Activated CD4-positive, alpha-beta T cell treated with anti-CD3 and anti-CD28 coated beads for 36 hours (primary cell): ENCODE measurements at places on chromosomes 3 and 15. TPM values are rescaled to one million over a fixed set of nuclear protein-coding genes. Genes with fewer than 3 reads are reported as not detected.
A peak's percentile ranks its signal among the peaks of the same experiment; 100 is the strongest.

GRCh38 chr3:22923711-22924110, 279.4 kb upstream of the UBE2E2 start:
- no peaks in the 10 kb centered on the region for H3K4me1 ChIP-seq
- no peak overlapping the region for H3K27ac ChIP-seq
- H3K27me3 ChIP-seq: no peaks in the 10 kb centered on the region
- no peaks in the 10 kb centered on the region for H3K36me3 ChIP-seq

DNA sequence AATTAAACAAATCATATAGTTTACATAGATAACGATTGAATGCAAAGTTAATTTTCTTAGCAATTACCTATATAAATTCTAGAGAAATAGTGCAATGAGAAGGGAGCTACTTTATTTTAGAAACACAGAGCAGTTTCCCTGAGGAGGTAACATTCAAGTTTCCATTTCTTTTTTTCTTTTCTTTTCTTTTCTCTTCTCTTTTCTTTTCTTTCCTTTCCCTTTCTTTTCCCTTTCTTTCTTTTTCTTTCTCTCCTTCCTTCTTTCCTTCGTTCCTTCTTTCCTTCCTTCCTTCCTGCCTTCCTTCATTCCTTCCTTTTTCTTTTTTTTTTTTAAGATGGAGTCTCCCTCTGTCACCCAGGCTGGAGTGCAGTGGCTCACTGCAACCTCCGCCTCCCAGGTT, 417.3 kb downstream of the NLGN1 start:
- H3K4me3 ChIP-seq: no peak overlapping the region
- no peak overlapping the region for H3K27ac ChIP-seq
- no peaks in the 10 kb centered on the region for H3K4me1 ChIP-seq
- no peaks in the 10 kb centered on the region for H3K36me3 ChIP-seq

DNA sequence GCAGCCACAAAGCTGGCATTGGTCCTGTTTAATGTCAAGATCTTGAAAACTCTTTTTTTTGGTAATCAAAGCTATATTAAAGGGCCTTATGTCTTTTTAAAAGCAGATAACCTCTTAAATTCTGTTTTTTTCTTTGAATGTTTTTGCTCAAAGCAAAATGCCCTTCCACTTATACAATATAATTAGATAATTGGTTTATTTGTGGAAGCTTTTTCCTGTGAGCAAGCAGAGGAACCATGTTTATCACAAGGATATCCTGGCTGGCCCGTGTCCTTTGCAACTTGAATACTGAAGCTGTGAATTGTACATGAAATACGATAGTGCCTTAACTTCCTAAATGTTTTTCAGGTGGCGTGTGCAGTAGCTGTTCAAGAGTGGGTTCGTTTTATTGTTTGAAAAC, 2.6 kb downstream of the ST3GAL6 start:
- DNase-seq: no peak
- H3K27ac ChIP-seq: no peak overlapping the region
- no peaks in the 10 kb centered on the region for H3K36me3 ChIP-seq
- peaks cover 5% of the 10 kb centered on the region for H3K4me1 ChIP-seq

DNA sequence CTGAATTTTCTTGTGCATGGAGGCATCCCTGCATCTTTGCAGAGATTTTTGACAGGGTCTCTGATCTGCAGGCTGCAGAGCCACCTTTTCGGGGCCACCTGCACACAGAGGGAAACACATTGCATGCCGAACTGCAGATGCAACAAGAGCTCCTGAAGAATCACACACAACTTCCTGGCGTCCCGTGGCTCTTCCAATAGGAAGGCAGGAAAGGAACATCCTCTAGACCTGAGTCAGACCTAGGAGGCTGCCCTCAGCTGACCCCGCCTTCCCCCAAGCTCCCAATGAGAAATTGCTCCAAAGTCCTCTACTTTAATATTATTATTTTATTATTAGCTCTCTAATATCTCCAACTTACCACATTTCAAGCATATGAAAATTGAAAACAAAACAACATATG, 213.2 kb upstream of the ARRDC4 start:
- no peaks in the 10 kb centered on the region for H3K4me1 ChIP-seq
- H3K36me3 ChIP-seq: no peaks in the 10 kb centered on the region
- no peak for DNase-seq
- no peak overlapping the region for H3K4me3 ChIP-seq
- H3K27ac ChIP-seq: no peak overlapping the region
- peaks cover 5% of the 10 kb centered on the region for H3K27me3 ChIP-seq

GRCh38 chr15:58346361-58346760, 85.4 kb upstream of the LIPC start:
- no peaks in the 10 kb centered on the region for H3K36me3 ChIP-seq
- peaks cover 4% of the 10 kb centered on the region for H3K4me1 ChIP-seq
- H3K4me3 ChIP-seq: no peak overlapping the region
- H3K27me3 ChIP-seq: peaks cover 2% of the 10 kb centered on the region

DNA sequence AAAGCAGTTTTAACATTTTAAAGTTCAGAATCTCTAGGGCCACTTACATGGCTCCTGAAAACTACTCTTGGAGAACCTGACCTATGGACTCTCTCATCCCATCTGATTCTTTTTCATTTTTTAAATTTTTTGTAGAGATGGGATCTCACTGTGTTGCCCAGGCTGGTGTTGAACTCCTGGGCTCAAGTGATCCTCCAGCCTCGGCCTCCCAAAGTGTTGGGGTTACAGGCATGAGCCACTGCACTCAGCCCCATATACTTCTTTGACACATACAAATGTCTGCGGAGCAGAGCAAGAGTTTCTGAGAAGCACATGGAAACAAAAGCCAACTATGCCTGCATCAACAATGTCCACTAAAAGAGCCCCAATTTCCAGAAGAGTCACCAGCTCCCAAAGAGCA, 189.8 kb downstream of the FOXP1 start:
- H3K27ac ChIP-seq: peak overlapping the region; percentile 25
- peaks cover 2% of the 10 kb centered on the region for H3K27me3 ChIP-seq
- DNase-seq: no peak
- H3K4me1 ChIP-seq: peaks cover 78% of the 10 kb centered on the region
- H3K4me3 ChIP-seq: no peak overlapping the region

DNA sequence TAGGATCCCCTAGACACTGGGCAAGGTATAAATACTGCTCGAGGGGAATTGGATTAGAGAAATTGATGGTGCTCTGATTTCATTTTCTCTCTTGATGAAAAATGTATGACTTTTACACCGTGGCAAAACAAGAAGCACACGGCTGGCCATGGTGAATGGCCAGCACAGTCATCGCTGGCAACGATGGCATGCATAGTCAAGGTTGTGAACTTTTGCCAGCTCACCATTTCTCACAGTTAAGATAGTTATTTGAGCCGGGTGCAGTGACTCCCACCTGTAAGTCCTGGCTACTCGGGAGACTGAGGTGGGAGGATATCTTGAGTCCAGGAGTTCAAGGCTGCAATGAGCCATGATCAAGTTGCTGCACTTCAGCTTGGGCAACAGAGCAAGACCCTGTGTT, 95.4 kb downstream of the HMG20A start:
- no peak overlapping the region for H3K27ac ChIP-seq
- no peak overlapping the region for H3K4me3 ChIP-seq
- no peaks in the 10 kb centered on the region for H3K36me3 ChIP-seq
- DNase-seq: no peak

SAXO2 gene
- total RNA-seq: 6.9 TPM

IQCF2 gene
- not detected for total RNA-seq

CISH gene
- total RNA-seq: 269 TPM

LEKR1 gene
- total RNA-seq: 0.53 TPM
